ENCODE measurements at places on chromosomes 4 and X. TPM values are rescaled to one million over a fixed set of nuclear protein-coding genes. Genes with fewer than 3 reads are reported as not detected.
A peak's percentile ranks its signal among the peaks of the same experiment; 100 is the strongest.

NLGN4X gene
- total RNA-seq = 50.3 TPM

DNA sequence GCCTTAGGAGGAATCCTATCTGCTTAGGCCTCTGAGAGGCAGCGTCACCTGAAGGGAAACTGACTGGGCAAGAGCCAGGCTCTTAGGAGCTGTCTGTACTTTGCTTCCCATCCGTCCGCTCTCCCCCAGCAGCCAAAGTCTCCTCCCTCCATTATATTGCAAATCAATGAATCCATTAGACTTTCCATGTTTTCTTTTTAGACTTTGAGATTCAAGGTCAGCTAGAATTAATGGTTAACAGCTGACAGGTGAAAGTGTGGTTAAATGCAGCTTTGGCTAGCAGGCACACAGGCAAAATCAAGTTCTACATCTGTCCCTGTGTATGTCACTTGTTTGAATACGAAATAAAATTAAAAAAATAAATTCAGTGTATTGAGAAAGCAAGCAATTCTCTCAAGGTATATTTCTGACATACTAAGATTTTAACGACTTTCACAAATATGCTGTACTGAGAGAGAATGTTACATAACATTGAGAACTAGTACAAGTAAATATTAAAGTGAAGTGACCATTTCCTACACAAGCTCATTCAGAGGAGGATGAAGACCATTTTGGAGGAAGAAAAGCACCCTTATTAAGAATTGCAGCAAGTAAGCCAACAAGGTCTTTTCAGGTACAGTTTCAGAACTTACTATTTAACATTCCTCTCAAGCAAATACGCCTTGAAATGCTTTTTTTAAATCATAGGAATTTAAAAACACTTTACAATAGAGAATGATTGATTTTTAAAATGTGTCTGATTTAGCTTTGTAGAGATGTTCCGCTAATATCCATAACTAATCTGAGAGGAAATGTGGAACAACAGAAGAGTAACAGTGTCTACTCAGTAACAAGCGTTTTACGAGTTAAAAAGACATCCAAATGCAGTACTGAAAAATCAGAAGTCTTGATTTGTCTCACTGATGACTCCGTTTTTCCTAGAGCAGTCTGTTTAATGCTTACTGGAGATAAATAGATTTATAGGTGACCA, at the start of gene F11:
Gene F11 (plus strand): TSS at position 507 of the 970 bp plus-strand sequence. CDS start 948 bp downstream, outside the sequence.
- no peak for DNase-seq

CT55 gene
- 1.4 TPM for total RNA-seq

- DNase-seq = no peak
Measured at GRCh38 chr4:176367771-176368465, 48.2 kb downstream of the SPCS3 start.

YY2 gene
- 1.9 TPM for total RNA-seq

DNA sequence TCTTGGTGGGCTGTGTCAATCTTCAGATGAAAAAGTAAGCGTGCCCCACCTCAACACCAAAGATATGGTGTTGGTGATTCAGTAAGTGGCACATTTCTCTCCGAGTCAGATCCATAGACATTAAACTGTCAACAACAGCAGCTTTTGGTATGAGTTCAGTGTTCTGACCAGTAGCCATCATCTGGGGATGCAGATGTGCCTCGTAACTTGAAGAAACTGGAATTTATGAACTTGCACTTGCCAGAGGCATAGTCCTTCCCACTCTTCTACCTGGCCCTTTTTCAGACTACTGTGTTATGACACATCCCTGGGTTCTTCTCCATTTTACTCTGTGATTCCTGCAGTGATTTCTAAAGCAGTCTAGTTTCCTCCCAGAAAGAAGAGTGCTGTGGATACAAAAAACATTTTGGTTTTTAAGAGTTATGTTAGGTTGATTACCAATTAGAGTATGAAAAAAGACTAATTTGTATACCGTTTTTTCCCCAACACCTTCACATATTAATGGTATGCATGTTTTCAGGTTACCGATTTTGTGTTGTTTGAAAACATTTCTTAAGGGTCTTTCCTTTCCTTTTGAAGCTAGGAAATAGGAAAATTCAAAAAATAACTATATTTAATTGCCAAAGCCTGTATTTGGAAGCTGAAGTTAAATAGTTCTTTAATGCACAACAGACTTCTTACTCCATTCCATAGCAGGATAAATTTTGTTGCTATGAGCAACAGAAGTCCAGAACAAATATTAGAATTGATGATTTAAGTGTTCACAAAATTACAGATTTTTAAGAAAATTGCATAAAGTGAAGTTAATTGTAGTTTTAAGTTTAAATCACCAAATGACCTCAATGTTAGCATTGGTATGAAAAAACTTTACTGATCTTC, 39.3 kb downstream of the NUDT6 start:
- no peak for DNase-seq

MGST2 gene
- 25.4 TPM for total RNA-seq

DNA sequence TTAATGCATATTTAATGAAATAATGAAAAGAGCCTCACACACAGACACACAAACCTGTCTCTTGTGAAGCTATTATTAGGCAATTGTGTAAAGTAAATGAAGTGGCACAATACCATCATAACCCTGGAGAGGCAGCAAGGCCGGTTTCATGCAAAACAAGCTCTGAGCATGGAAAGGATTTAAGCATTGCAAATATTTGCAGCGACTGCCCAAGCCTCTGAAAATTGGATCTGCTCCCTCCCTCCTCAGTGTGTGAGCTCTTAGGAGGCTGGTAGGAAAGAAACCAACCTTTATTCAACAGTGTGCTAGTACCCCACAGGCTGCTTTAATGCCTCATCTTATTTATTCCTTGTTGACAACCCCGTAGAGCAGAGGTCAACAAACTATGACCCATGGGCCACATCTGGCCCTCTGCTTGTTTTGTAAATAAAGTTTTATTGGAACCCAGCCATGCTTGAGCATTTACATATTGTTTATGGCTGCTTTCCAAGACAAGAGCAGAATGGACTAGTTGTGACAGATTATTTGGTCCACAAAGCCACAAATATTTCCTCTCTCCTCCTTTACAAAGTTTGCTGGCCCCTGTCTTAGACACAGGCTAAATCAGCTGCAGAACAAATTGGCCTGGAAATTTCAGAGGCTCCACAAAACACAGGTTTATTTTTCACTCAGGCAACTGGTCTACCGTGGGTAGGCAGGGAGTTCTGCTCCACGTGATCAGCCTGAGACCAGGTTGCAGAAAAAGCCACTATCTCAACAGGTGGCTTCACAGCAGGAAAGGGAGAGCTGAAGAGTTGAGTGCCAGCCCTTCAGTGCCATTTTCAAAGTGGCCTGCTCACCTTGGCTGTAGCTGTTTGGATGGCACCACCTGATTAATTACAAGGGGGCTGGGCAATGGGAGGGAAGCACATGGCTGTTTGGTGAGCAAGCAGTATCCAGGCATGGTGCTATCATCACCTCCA, 16.8 kb downstream of the RS1 start:
- DNase-seq = peak; percentile 30

DNA sequence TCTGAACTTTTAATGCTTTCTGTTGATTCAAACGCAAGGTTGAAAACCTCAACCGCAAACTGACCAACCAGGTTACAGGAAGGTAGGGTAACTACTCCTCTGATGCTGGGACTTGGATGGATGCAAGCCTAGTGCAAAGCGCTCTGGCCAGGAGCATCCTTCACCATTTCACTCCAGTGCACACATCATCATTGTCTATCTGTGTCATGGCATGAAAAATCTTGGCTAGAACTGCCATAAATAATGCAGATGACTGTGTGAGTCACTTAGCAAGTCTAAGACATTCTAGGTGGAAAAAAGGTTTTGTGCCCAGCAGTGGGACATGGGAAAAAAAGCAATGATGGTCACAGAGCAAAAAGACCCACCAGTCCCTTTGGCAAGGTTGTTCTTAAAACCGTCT, 10.9 kb downstream of the ADGRA3 start:
- no peak for DNase-seq

- no peak for DNase-seq
Measured at GRCh38 chr4:140710908-140711622, 45.1 kb downstream of the TBC1D9 start.
